Stimulated activated CD8-positive, alpha-beta memory T cell treated with anti-CD3 and anti-CD28 coated beads, Interleukin-4, amount 100 ng/mL, for 1 hour (primary cell): ENCODE measurements at places on chromosomes 2 and 18.

DNA sequence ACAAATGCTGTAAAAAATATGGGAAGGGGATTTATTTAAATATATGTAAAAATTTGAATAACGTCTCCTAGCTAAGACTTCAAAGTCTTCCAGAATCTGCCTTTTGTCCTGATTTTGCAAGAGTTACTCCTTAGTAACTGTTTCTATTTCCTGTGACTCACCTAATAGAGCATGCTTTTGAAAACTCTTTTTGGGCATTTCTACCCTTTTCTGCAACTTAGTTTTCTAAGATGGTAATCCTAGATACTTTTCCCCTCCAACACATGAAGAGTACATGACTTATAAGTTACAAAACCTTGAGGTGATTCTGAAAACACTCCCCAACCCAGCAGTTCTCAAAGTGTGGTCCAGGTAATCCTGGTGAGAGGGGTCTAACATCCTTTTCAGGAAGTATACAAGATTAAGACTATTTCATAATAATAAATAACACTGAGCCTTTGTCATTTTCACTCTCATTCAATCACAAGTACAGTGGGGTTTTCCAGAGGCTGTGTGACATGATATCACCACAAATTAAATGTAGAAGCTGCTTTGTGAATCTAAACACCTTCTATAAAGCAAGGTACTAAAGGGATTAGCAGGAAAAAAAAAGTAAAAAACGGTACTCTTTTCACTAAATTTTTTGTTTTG is 31.9 kb downstream of the PPP4R3B start:
- no peak for DNase-seq

DNA sequence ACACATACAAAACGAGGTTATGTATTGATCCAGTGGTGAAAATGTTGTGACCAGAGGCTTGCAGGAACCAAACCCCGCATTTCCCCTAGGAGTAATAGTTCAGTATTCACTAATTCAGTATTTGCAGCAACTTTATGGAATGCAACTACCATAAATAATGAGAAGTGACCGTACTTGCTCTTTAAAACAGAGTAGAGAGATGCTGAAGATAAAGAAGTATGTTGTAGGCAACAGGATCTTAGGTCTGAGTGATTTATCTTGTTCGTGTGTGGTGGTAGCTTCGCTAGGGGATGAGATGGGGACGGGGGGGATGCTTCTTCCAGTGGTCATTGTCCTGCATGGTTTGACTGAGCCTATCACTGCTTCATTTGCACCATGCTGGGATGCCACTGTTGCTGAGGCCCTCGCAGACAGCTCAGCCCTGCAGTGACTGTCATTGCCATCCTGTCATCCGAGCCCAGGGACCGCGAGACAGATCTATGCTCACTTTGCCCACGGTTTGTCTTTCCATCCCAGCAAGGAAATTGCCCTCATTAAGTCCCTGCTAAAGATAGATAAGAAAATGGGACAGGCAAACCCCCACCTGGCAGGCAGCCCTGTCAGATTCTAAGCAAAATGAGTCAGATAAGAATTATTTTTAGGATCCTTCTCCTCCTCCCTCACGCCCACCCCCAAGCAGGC is 181.3 kb downstream of the CTIF start:
- no peak for DNase-seq

GRCh38 chr2:203061346-203061745 is 46.7 kb downstream of the NBEAL1 start:
- no peak for DNase-seq

DNA sequence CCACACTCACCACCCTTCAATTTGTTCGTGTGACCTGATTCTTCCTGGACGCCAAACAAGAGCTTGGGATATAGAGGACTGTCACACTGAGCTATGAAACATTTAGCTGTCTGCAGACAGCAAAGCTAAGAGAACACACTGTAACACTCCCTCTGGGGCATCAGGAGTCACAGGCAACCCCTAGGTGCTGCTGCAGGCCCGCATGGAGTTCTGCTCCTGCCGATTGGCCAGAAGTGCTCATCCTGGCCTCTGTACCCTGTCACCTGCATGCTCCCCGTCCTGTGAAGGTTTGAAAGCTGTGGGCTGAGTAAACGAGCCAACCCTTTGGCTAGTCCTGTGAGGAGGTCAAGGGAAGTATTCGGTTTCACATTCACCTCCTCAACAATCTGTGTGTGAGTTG is 73.7 kb downstream of the PDK1 start:
- no peak for DNase-seq

DNA sequence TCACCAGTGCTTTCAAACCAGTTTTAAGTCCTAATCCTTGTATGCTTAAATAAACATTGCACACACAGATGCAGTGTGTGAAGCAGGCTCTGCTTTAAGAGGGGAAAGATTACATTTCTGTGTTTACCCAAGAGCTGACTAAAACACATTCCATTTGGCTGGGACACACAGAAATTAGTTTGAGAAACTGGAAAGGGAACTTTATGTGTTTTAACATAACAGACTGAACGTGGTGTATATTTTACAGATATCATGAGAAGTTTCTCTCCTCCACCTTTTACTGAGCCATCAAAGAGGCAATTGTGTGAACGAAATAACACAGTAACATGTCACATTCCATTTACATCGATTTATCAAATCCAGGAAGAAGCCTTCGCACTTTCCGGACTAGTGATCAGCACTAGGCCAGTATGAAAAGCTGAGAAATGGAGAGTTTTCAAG is 121.8 kb downstream of the MAIP1 start:
- no peak for DNase-seq
